ENCODE measurements at places on chromosomes 6 and 20. TPM values are rescaled to one million over a fixed set of nuclear protein-coding genes. Genes with fewer than 3 reads are reported as not detected.
A peak's percentile ranks its signal among the peaks of the same experiment; 100 is the strongest.

GRCh38 chr6:31968791-31969711 lies 2.9 kb downstream of the DXO start:
- no peak for DNase-seq

DNA sequence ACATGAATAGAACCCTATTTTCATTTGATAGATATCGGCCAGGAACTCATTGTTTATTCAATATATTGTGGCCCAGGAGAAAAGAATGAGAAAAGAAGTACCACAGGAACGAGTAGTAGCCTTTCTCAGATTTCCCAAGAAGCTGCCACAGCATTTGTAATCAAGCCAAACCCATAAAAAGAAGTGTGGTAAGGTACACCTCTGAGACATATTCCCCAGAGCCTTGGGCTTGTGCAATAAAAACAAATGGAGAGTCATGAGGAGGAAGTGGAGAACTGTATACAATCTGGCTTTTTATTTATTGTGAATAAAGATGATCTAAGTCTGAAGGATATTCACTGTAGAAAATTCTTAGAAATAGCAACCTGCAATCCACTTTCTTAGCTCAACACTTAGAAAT lies 36.7 kb downstream of the KIF6 start:
- no peak for DNase-seq

The ZBTB9 gene
- 9.6 TPM for total RNA-seq

The SIRPD gene
- not detected for total RNA-seq

DNA sequence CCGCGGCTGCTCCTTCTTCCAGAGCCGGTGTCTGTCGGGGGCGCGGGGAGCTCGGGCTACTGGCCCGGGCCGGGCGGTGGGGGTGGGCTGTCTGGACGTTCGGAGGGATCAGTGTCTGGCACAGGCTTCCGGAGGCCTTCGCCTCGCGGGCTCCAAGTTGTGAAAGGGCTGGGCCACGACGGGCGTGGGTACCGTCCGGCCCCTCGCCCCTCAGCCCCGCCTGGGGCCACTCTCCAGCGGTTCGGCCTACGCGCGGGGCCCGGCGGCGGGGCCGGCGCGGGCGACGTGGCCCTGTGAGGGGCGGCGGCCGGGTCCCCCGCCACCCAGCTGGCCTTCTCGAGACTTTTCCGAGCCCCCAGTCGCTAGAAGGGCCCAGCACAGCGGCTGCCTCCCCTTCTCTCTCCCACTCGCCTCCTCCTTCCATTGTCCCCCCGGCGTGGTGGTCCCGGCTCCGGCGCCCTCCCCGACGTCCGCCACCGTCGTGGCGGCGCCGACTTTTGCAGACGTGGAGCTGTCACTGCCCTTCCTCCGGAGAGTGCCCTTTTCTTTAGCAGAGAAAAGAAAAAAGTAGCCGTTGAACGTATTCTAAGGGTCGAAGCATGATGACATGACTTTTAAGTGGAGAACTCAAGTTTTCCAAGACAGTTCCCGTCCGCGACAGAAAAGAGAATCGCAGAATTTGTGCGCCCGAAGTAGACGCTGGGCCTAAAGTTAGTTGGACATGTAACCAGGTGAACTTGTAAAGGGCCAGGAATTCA lies 571 bp downstream of the ITCH start:
- no peak for DNase-seq

The GNAS-AS1 gene
- total RNA-seq: 6.3 TPM

- DNase-seq: no peak
Measured at GRCh38 chr6:85459224-85459901, 9.5 kb downstream of the NT5E start.

The TRAPPC3L gene
- 1.7 TPM for total RNA-seq

GRCh38 chr6:44431118-44431725 lies 43.7 kb downstream of the CDC5L start:
- no peak for DNase-seq

- no peak for DNase-seq
Measured at GRCh38 chr6:16925461-16925860, 164.2 kb upstream of the ATXN1 start.

DNA sequence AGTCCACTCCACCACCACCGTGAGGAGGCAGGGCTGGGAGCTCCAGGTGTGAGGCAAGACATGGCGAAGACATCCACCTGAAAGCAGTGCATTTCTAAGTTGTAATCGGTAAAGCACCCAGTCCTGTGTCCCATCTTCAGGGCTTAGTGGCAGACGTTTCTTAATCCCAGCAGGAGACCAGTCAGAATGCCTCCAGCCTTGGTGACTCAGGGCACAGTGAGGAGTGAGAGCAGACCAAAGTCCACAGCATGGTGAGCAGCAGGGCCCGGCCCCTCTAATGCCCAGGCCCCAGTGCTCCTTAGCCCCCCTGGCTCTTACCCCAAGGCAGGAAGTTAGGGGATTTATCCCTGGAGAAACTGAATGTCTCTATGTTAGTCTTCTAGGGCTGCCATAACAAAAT lies 183.9 kb downstream of the SYNDIG1 start:
- DNase-seq: no peak

DNA sequence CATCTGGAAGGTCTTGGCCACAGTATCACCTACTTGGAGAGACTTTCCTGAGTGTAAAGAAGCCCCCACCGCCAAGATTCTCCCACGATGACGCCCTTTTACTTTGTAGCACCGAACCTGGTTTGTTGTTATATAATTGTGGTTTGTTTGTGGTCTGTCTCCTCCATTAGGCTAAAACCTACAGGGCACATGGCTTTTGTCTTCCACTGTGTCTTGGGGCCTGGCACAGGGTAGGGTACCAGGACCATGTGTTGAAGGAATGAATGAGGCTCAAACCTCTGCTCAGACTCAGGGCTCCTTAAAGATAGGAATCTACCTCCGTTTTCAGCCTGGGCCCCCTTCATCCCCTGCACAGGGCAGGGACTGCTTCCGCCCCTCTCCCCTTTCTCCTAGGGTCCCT lies 59.4 kb upstream of the CCDC167 start:
- no peak for DNase-seq

- DNase-seq: no peak
Measured at GRCh38 chr6:24949020-24949569, 13.3 kb upstream of the RIPOR2 start.

- no peak for DNase-seq
Measured at GRCh38 chr6:84752118-84752850, 12.1 kb downstream of the TBX18 start.

DNA sequence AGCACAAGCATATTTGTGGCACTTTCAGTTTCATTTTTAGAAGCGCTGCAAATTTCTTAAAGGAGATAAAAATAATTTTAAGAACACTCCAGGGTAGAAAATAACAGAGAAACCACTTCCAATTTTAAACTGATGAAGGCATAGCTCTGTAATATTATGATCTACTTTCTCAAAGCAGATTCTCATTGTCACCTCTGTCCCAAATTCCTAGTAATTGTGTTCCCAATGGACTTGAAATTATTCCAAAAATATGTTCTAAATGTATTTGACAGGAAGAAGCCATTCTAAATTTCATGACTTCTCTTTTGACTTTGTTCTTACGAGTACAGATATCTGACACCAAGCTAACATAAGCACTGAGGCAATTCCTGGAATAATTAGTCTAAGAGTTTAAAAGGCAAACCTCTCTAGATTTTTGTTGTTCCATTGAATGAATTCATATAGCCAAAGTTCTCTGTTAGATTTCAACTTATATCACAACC lies 140.2 kb upstream of the CARMIL1 start:
- no peak for DNase-seq

DNA sequence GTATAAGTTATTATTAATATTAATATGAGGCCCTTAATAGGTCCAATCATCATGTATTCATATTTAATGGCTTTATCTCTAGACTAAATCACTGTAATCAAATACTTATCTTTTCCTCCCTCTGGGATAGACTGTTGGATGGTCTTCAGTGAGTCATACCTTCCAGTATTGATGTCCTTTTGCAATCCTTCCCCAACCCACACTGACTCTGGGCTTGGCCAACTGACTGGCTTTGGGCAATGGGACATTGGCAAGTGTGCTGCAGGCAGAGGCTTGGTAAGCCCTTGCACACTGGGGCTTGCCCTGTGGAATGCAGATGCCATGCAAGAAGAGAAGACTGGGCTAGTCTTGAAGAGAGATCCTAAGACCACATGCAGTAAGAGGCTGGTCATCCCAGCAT lies 136.6 kb downstream of the CCDC170 start:
- no peak for DNase-seq

DNA sequence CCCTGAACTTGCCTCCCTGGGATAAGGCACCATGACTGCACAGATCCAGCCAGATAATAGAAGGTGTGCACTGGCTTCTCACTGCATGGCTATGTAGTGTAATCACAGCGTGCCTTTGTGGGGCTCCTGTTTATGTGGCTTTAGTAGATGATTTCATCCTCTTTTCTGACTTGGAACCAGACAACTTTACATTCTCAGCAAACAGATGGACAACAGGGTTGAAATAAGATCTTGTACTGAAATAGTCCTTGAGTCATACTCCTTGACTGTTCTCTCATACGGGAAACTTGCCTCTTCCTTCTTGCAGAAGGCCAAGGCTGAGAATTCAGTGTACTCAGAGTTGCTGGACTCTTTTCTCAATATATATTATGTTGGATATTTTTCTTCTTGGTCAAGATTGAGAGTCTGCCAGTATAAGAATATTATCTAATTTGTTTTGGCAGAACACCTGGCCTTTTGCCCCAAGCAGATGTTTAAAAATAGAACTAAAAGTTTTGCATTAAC lies 25.0 kb upstream of the RNF144B start:
- DNase-seq: no peak

GRCh38 chr6:109872968-109873545 lies 105.1 kb upstream of the GPR6 start:
- no peak for DNase-seq

DNA sequence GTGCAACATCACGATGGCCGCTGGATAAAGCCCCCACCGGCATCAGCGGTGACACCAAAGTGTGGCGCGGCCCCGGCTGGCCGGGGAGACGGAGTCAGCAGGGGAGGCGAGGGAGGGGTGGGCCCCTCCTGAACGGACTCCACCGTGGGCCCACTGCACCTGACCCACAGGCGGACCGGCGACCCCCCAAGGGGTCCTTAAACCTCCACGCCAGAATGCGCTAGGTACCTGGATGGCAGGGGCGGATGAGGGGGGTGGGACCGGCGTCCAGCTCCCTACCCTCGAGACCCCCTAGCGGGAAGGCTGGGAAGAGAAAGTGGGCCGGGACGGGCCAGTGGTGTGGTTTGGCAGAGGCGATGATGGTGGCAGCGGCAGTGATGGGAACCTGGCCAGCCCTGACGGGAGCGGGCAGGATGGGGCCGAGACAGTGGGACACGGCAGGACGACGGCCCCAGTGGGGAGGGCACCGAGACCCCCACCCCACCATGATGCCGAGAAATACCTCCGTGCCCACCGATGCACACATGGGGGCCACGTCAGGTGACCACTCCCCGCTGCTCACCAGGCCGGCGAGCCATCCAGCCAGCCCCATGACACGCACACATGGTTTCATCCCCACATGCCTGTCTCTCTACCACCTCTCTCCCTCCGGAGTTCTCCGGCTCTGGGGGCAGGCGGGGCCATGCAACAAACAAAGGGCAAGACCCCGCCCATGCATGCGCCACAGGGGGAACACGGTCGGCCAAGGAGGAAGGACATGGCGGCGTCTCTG lies 771.9 kb upstream of the DEFB115 start:
- DNase-seq: no peak

DNA sequence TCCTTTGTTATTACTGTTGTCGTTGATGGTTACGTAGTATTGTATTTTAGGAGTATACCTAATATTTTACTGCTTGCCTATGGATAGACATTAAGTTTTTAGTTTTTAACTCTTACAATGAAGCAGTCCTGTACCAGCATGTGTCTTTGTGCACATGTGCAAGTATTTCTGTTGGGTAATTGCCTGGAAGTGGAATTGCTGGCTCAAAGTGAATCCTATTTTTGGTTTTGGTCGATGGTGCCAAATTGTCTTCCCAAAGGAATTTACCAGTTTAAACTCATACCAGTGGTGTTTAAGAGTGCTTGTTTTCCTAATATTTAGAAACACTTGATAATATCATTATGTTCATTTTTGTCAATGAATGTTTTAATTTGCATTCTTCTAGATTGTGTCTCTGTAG lies 75.5 kb downstream of the ANKS1A start:
- DNase-seq: no peak

DNA sequence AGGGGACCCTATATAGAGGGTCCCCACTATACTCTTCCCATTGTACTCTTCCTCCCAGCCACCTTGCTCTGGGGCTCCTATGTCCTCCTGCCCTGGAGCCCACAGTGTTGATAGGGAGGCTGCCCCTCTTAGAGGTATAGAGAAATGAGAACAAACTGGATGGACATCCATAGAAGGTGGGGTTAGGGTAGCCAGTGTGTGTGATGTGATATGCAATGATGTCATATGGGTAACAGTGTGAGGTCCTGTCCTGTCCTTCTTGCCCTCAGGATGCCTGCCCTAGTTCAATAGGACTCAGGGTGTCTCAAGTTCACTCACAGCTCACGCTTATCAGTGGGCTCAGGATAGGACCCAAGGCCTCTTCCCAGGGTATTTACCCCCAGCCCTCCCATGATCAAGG lies 435 bp downstream of the PTCRA start:
- DNase-seq: no peak

DNA sequence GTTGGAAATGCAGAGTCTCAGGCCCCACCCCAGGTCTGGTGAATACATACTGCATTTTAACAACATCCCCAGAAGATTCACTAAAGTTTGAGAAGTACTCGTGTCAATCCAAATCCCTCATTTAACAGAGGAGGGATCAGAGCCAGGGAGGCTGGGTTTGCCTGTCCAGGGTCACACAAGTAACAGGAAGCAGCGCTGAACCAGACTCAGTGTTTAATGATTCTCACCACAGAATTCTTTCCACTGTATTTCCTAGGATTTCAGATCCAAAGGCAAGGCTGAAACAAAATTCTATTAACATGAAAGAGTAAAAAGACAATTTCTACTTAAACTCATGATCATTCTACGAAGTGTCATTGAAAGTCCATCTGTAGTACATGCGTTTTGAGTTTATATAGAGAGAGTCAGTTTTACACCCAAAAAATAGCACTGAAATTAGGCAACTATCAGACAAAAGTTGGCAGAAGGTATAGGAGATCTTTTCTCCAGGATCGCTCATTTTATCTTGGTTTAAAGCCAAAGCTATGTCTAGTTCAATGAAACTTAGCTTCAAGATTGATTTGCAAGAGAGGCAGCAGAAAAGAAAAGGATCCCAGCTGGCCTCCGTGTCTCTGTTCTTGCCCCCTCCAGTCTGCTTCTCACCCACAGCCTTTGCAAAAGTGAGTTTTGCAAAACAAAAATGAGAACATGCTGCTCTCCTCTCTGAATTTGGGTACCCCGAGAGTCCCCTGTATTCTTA lies 6.0 kb upstream of the AGPAT4 start:
- no peak for DNase-seq

DNA sequence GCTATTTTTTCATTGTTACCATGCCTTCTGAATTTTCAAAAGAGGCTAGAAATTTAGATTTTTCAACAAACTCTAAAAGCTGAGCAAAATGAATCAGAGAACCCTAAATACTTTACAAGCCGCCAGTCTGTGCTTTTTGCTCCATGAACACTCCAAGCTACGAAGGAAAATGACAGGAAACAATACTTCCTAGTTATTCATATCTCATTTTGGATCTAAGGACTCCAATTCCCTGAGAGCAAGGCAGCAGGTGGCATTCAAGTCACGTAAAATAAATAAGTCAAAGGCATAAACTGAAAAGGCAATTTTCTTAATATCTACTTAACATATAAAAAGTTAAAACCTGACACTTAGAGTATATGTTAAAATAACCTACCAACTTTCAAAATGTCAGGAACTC lies 50.6 kb downstream of the PDSS2 start:
- no peak for DNase-seq

The TTLL9 gene
- total RNA-seq: 0.67 TPM

The OPRL1 gene
- 2.2 TPM for total RNA-seq

The KHDC1 gene
- 10.2 TPM for total RNA-seq

- DNase-seq: peak; percentile 40
Measured at GRCh38 chr6:2478200-2478599, 232.8 kb upstream of the GMDS start.

The MLN gene
- total RNA-seq: not detected

Data from mesothelial cell of epicardium (in vitro differentiated cells).